ENCODE measurements at places on chromosomes 4 and X. TPM values are rescaled to one million over a fixed set of nuclear protein-coding genes. Genes with fewer than 3 reads are reported as not detected.

The ARAP2 gene
- 0.93 TPM for total RNA-seq

GRCh38 chrX:39729981-39730661 is 367.6 kb downstream of the BCOR start:
- DNase-seq: peak; percentile 48

- no peak for DNase-seq
These were observed 48.0 kb upstream of the SOD3 start for GRCh38 chr4:24747234-24747975.

DNA sequence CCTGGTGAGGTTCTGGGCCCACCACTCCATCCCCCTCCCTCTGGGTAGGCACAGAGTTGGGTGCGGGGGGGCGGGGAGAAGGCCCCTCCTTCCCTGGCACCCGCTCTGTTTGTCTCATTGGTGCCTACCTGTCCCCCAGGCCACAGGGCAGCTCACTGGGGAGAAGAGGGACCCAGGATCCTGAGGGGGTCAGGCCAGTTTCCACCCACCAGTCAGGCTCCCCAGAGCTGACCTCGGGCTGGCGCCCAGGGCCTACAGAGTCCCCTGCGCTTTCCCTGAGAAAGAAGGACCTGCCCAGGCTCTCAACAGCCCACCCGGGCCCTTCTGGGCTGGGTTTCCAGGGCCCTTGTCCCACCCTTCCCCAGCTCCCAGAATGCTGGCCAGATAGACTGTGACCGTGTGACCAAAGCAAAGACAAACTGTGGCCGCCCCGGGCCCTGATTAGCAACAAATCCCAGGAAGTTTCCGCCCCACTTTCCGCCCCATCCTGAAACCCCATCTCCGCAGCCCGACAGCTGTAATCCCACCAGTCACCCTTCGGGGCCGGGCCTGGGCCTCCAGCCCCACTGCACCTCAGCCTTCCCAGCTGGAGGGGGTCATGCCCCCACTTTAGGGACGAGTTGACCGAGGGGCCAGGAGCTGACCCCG is 33.8 kb upstream of the FGFR3 start:
- DNase-seq: no peak

- peak; percentile 53 for DNase-seq
These were observed 1.6 kb upstream of the IDUA start for GRCh38 chr4:985123-985830.

GRCh38 chrX:10495677-10496076 is 124.7 kb downstream of the MID1 start:
- no peak for DNase-seq

- DNase-seq: no peak
These were observed 13.7 kb downstream of the CLRN2 start for GRCh38 chr4:17528551-17529165.

- no peak for DNase-seq
These were observed 137.5 kb downstream of the AMMECR1 start for GRCh38 chrX:110180176-110180927.

Data from neural crest cell (in vitro differentiated cells).